ENCODE measurements at places on chromosomes 1 and 21.

GRCh38 chr1:186530109-186530508 lies 69.2 kb upstream of the PDC start:
- DNase-seq: no peak

- no peak for DNase-seq
These were observed 135.5 kb downstream of the HIVEP3 start for GRCh38 chr1:41783189-41783639.

DNA sequence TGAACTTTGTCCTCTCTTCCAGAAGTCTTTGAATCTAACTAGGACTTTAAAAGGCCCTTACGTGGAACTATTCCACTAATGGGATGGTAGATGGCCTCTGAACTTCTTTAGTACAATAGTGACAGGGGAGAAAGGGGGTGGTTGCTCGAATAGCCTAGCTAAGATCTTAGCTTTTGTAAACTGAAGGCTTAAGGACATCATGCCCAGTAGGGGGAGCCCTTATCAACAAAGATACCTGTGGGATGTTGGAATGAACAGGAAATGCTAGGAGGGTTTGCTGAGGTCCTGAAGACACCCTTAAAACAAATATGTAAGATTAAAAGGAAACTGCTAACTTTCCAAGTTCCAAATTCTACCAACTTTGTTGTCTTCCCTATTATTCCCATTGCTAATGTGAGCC lies 33.2 kb downstream of the NHLH2 start:
- DNase-seq: no peak

DNA sequence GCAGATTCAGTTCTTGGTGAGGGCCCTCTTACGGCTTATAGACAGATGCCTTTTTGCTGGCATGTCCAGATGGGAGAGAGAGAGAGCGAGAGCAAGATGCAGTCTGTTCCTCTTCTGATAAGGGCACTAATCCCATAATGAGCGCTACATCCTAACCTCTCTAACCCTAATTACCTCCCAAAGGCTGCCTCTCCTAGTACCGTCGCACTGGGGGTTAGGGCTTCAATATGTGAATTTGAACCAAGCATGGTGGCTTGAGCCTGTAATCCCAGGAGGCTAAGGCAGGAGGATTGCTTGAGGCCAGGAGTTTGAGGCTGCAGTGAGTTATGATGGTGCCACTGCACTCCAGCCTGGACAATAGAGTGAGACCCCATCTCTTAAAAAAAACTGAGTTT lies 10.5 kb upstream of the SDE2 start:
- DNase-seq: no peak

- DNase-seq: no peak
These were observed 7.4 kb downstream of the LRRC47 start for GRCh38 chr1:3788756-3789420.

DNA sequence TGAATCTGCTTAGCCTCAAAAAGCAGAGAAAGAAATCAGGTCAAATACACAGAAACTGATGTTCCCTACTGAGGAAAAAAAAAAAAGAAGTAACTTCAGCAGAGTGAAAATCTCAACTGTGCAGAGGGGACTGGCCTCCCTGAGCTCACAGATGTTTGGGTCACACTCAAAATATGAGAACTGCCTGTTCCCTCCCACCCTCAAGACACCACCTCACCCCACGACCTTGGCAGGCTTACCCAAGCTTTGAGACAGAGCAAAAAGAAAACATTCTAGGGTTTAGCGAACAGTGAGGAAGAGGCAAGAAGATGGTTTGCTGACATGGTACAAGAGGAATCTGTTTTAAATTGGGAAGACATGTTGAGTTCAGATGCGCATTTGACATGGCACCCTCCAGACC lies 48.8 kb downstream of the NID1 start:
- no peak for DNase-seq

GRCh38 chr1:114126261-114127095 lies 27.2 kb downstream of the SYT6 start:
- DNase-seq: no peak

DNA sequence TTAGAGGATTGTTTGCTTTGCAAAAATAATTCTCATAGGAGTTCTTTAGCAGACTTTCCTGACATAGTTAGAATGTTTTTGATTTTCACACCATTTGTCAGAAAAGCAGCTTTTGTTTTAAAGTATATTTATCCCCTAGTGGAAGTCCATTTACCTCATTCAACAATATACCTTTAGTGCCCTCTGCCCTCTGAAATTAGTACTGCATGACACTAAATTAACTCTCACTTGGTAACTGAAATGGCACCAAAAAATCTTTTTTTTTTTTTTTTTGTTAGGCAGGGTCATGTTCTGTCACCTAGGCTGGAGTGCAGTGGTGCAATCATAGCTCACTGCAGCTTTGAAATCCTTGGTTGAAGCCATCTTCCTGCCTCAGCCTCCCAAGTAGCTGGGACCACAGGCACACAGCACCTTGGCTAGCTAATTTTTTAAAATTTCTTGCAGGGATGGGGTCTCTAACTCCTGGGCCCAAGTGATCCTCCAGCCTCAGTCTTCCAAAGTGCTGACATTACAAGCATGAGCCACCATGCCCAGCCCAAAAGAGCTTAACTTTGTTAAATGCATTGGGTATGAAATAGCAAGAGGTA lies 13.6 kb downstream of the LRRC42 start:
- DNase-seq: no peak

DNA sequence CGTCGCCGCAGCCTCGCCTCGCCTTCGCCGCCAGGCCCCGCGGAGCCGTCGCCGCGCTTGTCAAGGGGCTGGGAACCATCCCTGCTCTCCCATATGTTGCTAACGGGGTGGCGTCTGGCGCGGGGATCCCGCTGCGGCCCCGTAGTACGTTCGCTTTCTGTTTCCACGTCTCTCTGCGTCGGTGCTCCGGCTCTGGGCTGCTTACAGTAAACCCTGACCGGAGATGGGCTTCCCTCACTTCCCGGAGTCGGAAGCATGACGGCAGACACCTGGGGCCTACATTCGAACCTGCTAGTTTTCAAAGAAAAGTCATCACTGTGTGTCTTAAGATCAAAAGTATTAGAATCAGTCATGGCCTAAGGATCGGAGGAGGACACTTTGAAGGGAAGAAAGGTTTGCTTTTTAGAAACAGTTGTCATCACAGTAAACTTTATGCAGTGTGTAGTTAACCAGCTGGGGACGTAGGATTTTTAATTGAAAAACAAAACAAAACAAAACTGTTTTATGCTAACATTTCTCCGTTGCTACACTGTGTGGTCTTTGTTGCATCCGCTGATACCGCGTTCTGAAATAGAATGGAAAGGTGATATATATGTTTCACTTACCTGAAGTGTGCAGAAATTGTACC lies 69.0 kb downstream of the SLC35A3 start:
- peak; percentile 50 for DNase-seq

- no peak for DNase-seq
These were observed at the start of gene A3GALT2 for GRCh38 chr1:33320619-33321165. A3GALT2 (minus strand) TSS chr1:33321098; CDS start chr1:33321098, 0 bp downstream.

DNA sequence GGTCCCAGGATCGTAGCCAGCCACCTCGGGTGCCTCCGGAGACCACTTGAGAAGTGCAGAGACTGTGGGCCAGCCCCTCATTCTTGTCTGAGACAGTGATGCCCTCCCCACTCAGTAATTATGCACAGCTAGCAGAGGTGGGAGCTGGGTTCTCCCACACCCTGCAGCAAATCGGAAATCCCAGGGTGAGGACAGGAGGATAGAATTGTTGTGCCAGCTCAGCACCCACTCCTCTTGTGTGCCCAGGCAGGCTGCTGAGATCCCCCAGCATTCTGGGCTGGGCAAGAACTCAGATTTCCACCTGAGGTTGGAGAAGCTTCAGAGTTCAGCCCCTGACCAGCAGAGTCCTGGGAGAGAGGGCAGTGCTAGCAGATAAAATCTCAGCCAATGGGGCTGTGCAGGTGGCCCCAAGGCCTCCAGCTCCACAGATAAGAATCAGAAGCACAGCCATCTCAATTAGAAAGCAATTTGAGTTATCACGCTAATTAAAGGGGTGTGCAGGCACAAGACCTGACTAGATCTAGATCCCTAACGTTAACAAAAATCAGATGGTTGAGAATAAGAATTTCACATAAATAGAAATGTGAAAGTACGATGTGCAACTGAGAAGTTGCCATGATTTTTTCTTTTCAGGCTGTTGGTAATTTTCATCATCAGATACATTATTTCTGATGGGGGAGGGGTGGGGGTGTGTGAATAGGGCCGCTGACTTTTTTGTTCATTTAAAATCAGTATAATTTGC lies 45.5 kb upstream of the IRF2BP2 start:
- no peak for DNase-seq

GRCh38 chr1:8078176-8078671 lies 52.1 kb upstream of the ERRFI1 start:
- no peak for DNase-seq

DNA sequence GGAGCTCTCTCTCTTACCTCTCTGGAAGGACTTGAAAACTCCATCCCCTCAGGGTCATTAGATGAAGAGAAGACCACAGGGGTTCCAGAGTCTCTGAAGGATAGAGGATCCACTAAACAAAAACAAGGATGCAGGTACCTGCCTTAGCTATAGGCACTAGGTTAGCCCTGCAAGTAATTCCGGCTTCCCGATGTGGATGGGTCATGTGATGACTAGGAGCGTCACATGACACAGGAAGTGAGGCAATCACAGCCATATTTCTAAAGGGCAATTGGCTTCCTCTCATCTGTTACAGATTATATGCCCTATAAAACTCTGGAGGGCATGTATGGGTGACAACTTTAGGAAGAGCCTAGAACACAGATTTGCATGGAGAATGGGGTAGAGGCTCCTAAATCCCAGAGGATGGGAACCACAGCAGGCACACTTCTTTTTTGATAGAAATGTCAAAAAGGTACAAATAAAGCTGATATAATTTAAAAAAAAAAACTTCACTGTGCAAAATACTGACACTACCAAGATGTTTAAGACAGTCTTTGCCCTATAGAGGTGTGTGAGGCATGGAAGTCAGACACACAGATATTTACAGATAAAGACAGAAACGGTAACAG lies 14.1 kb downstream of the ENTREP3 start:
- DNase-seq: no peak

- DNase-seq: no peak
These were observed 12.7 kb upstream of the C1orf167 start for GRCh38 chr1:11749203-11749689.

Measured in stimulated activated CD8-positive, alpha-beta memory T cell treated with anti-CD3 and anti-CD28 coated beads, Interleukin-7, amount 100 ng/mL, for 1 hour (primary cell).